ENCODE measurements at places on chromosomes 16 and 17. TPM values are rescaled to one million over a fixed set of nuclear protein-coding genes. Genes with fewer than 3 reads are reported as not detected.
A peak's percentile ranks its signal among the peaks of the same experiment; 100 is the strongest.

GRCh38 chr16:55672471-55672870 is 16.7 kb downstream of the SLC6A2 start:
- peak; percentile 14 for DNase-seq

DNA sequence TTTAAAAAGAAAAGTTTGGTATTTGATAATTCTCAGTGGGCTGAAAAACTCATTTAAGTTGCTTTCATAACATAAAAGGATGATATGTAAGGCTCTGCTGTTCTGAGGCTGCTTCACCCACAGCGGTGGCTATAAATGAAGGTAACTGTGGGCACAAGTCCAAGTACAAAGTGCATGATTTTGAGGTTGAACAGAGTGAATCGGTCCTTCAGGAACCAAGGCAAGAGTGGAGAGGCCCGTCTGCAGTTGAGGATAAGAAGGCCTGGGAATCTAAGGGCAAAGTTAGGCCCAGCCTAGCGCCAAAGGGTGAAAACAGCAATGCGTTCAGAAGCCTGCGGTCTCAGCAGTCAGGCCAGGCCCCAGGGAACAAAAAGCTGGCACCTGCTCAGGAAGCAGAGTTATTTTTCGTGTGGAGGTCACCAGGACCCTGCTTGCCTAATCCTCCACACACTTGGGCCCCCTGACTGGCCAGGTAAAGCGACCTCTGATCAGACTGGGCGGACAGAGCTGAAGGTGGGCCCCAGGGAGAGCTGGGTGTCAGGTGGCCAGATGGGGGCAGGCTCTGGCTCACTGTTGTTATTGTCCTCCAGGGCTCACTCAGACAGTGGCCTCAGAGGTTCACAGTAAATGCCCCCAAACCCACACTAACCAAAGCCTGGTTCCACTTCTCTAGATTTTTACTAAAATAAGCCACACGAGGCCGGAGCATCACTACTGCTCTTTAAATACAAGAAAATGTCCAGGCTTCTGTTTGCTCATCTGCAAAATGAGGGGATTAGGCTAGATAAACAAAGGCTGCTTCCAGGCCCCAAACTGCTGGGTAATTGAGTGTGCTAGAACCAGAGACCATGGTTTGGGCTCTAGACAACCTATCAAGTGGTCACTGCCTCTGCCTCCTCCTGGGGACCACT is 46.5 kb downstream of the TEX2 start:
- peak; percentile 54 for DNase-seq

- peak; percentile 3 for DNase-seq
These were observed 345.4 kb downstream of the PMP22 start for GRCh38 chr17:14919631-14920213.

DNA sequence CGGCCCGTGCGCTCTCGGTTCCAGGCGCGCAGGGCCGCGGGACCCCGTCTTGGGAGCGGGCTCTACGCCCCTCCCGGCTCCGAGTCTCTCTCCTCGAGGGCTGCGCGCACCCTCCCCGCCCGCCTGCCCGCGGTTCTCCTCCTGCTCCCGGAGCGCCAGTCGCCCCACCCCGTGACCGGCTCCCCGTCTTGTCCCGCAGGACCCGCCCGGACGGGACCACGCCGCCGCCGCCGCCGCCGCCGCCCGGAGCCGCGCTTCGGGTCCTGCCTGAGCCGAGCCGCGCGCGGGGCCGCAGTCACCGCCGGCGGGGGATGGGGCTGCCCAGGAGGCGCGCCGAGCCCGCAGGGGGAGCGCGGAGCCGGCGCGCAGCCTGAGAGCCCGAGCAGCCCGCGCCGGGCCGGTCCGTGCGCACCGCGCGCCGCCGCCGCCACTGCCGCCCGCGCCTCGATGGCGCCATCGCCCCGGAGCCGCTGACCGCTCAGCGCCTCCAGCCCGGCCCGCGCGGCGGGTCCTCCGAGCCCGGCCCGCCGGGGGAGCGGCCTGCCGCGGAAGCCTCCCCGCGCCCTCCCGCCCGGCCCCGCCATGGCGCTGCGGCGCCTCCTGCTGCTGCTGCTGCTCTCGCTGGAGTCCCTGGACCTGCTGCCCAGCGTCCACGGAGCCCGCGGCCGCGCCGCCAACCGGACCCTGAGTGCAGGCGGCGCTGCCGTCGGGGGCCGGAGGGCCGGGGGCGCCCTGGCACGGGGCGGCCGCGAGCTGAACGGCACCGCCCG is at the start of gene SHISA6:
TSS of gene SHISA6 (plus strand) at position 373 of the 770 bp plus-strand sequence.
- no peak for DNase-seq

- no peak for DNase-seq
These were observed 116.7 kb downstream of the GAS7 start for GRCh38 chr17:10081571-10082169.

DNA sequence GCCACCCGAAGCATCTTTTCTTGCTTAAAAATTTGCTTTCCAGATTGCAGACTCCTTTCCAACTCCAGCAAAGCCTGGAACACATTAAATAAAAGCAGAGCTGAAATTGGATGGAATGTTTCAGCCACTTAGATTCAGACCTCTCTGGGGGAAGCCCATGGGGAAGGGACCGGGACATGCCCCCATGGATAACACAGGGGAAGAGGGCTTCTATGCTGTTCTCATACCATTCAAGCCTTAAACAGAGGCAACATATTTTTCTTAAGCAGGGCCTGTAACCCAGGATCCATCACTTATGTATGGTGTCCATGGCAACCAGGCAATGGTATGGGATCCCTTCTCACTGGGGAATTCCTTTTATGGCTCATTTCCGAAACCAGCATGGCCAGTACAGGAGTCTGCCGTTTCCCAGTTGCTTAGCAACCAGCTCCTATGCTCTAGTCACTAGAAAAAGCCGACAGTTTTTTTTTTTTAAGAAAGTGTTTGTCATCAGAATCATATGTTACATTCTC is 62.0 kb upstream of the MARCHF10 start:
- peak; percentile 29 for DNase-seq

GRCh38 chr17:76150712-76151622 is 9.9 kb upstream of the FOXJ1 start:
- no peak for DNase-seq

- no peak for DNase-seq
These were observed 9.1 kb upstream of the SLC12A3 start for GRCh38 chr16:56855946-56856345.

DNA sequence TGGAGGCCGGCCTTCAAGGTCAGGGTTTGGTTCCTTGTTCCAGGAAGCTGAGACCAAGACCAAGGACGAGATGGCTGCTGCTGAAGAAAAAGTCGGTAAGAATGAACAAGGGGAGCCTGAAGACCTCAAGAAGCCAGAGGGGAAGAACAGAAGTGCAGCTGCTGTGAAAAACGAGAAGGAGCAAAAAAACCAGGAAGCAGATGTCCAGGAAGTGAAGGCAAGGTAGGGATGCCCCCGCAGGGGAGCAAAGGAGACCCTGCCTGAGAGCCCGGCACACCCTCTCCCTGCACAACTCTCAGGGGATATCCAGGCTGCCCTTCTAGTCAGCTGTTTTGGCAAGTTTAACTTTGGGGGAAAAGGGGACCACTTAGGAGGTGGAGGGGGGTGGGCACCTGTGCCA is 29.0 kb downstream of the RNF213 start:
- no peak for DNase-seq

DNA sequence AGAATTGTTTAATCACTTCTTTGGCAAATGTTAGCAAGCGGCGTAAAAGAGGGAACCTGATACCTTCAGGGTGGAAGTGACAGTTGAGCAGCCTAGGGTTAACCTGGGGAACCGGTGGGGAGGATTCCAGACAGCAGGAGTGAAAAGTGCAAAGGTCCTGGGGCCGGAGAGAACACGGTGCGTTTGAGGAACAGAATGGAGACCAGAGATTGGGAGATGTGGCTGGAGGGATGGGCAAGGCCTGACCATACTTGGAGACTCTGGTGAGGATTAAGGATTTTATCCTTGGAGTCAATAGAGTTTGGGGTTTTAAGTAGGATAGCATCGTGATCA is 2.3 kb upstream of the ZNF500 start:
- DNase-seq = no peak

DNA sequence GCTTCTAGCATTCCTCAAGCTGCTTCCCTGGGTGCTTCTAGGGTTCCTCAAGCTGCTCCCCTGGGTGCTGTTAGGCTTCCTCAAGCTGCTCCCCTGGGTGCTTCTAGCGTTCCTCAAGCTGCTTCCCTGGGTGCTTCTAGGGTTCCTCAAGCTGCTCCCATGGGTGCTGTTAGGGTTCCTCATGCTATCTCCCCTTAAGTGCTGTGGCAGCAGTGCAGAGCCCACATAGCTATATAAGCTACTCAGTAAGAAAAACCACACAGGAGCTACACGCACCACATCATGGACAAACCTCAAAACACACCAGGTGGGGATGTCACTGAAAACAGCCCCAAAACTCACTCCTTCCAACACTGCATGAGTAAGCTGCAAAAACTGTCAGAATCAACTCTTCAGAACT is 35.2 kb downstream of the ANKRD11 start:
- DNase-seq = no peak

- DNase-seq = no peak
These were observed 32.0 kb upstream of the ABCC12 start for GRCh38 chr16:48187779-48188178.

DNA sequence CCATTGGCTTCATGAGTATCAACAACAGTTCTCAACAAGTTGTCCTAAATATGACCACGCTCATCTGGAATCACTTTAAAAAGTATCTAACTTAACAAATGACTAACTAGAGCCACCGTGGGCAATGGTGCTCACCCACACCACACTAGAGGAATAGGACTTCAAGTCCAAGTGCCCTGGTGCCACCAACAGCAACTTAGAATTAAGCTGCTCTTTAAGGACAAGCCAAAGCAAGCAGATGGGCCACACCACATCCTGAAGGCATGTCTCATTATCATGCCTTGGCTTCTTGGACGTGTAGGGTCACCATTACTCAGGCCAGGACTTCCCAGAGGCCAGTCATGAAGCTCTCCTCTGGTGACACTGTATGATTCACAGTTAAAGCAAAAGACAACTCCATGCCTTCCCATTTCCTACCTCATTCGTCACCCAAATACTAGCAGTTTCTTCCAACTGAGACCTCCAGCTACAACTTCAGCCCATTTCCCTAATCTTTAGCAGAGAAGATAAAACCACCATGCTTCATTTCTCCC is 9.4 kb upstream of the SLC6A4 start:
- no peak for DNase-seq

DNA sequence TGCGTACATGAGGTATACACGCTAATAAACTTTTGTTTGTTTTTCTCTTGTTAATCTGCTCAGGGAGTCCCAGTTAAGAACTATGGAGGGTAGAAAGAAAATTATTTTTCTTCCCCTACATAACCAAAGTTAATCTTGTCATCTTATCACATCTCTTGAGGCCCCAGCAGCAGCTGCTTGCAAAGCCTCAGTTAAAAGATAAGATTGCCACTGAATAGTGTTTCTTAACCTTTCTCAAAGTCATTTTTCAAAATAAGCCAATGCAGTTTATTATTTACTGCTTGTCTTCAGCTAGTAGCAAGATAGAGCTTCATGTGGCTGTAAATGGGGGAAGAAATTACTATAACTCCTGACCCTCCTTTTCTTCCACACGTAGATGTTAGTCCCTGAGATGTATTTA is 21.5 kb upstream of the APOH start:
- DNase-seq = peak; percentile 43

ZKSCAN2 gene
- total RNA-seq = 6.0 TPM

DNA sequence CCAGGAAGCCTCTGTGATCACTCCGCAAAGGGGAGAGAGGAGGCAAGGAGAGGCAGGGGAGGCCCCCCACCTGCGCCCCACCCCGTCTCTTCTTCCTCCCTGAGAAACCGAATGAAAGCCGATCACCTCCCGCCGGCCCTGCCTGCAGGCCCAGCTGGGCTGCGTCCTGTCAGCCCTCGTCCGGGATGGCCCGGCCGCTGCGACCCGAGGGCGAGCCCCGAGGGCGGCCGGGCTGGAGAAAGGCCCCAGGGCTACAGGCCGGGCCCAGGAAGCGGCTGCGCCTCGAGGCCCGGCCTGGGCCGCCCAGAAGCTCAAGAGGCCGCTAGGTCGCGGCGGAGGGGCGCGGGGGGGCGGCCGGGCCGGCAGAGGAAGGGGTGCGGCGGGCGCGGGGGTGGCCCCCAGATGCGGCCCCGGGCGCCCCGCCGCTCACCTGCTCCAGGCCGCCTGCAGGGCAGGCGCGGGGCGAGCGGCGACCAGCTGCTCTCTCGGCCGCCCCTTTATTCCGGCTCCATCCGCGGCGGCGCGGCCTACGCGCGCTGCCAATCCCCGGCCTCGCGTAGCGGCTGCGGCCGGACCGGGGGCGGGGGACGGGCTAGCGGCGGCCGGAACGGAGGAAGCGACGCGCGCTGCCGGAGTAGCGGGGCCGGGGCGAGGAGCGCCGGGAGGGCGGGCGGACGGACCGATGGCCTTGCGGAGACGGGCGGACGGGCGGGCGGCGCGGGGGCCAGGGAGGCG is at the start of gene ZNF319:
TSS of gene ZNF319 (minus strand) at position 702 of the 735 bp plus-strand sequence. CDS start 2,407 bp downstream, outside the sequence.
- peak; percentile 28 for DNase-seq

Measured in fibroblast of villous mesenchyme (primary cell).